ENCODE measurements at places on chromosomes 6 and 20.

DNA sequence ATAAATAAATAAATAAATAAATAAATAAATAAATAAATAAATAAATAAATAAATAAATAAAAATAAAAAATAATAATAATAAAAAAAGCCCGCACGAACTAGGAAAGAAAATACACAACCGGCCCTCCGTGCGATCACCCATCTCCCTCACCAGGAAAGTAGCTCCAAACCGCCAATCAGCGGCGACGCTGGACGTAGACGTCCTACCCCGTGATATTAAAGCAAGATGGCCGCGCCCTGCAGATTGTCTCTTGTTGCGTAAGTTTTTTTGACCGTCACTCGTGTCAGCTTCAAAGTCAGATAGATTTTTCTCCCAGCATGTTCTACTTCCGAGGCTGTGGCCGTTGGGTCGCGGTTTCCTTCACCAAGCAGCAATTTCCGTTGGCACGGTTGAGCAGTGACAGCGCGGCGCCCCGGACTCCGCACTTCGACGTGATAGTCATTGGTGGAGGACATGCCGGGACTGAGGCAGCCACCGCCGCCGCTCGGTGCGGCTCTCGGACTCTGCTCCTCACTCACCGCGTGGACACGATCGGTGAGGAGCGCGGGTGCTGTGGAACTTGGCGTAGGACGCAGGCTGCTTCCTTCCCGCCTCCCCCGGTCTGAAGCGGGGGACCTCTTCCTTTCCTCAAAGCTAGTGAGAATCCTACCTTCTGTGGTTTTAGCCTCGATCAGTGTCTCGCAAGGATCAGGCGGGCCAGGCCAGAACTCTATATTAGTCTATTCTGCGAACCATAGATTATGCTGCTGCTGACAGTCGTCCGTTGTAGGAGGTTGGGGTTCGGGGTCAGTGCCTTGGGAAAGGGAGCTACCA, at the start of gene MTO1:
Gene MTO1 (plus strand): TSS at position 201 of the 814 bp plus-strand sequence. CDS start 118 bp downstream, at position 319.
- peak; percentile 90 for DNase-seq

GRCh38 chr6:105459049-105459448, 56.2 kb upstream of the PREP start:
- no peak for DNase-seq

- no peak for DNase-seq
These were observed 164.2 kb downstream of the ADAT2 start for GRCh38 chr6:143286251-143286795.

DNA sequence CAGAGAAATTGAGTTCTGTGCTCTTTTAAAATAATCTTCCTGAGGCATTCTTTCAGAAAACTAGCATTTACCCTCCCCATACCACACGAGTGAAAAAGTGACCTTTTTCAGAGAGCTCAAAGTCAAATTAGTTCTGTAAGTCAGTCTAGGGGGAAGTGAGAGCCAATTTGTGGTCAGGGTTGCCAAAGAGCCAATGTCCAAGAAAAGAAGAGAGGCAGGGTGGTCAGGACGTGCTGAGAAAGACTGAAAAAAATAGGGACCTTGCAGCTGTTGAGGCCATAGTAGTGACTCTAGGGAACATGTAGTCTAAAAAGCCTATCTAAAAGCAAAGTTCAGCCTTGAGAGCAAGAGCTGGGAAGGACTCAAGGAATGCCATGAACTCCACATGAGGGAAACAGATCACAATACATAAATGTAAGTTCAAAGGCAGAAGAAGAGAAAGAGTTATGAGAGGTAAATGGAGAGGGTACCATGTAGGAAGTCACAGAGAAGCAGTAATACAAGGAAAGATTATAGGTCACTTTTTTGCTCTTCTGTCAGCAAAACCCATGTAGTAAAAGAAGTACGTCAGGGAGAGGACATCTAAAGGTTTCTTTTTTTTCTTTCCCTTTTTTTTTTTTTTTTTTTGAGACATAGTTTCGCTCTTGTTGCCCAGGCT, 565.1 kb upstream of the FLRT3 start:
- DNase-seq, result no peak

DNA sequence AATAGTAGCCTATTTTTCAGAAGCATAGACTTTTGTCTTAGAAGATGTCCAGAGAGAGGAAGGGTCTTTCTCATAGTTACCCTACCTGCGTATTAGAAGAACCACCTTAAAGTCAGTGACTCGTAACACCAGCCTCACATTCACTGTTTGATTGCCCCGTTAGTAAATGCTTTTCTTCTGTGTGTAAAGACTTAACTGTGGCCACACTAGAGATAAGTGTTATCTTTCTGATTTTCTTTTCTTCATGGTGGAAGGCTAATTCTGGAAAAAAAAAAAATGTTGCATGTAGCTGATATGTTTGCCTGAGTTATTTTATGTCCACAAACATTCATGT, 83.9 kb downstream of the SAMD3 start:
- no peak for DNase-seq

- peak; percentile 9 for DNase-seq
These were observed 634 bp downstream of the ITPA start for GRCh38 chr20:3209946-3210317.

- no peak for DNase-seq
These were observed 89.9 kb upstream of the NEDD9 start for GRCh38 chr6:11322252-11322885.

DNA sequence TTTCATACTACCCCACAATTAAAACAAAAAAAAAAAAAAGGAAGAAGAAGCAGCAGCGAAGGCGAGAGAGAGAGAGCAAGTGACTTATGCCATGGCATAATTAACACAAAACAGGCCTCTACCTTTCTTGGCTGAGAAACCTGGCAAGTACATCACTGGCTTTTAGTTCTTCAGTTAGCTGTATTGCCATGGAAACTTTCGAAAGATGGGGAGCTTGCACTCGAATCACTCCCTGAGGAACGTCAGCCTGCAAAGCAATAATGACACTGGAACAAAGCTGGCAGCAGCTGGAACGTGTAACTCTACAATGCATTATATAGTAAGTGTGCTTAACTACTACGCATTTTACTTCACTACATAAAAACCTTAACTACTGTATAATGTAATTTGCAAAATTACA, 126.1 kb downstream of the ARHGAP18 start:
- DNase-seq, result no peak

- DNase-seq, result no peak
These were observed 267.6 kb upstream of the FAM83B start for GRCh38 chr6:54579011-54579410.

- no peak for DNase-seq
These were observed 333.8 kb downstream of the TFAP2A start for GRCh38 chr6:10081075-10081474.

GRCh38 chr20:38050686-38051085, 17.1 kb downstream of the RPRD1B start:
- no peak for DNase-seq

GRCh38 chr6:4124351-4124750, 11.0 kb downstream of the ECI2 start:
- no peak for DNase-seq

- no peak for DNase-seq
These were observed 384.0 kb upstream of the SASH1 start for GRCh38 chr6:147958683-147959082.

- DNase-seq, result no peak
These were observed 88.6 kb downstream of the PPP1R14C start for GRCh38 chr6:150231525-150231850.

- no peak for DNase-seq
These were observed 1061.6 kb downstream of the HACE1 start for GRCh38 chr6:103798166-103798565.

- DNase-seq, result peak; percentile 84
These were observed 9.5 kb upstream of the HLA-DOA start for GRCh38 chr6:33018904-33019303.

- DNase-seq, result no peak
These were observed 41.9 kb upstream of the MRGBP start for GRCh38 chr20:62754122-62754990.

DNA sequence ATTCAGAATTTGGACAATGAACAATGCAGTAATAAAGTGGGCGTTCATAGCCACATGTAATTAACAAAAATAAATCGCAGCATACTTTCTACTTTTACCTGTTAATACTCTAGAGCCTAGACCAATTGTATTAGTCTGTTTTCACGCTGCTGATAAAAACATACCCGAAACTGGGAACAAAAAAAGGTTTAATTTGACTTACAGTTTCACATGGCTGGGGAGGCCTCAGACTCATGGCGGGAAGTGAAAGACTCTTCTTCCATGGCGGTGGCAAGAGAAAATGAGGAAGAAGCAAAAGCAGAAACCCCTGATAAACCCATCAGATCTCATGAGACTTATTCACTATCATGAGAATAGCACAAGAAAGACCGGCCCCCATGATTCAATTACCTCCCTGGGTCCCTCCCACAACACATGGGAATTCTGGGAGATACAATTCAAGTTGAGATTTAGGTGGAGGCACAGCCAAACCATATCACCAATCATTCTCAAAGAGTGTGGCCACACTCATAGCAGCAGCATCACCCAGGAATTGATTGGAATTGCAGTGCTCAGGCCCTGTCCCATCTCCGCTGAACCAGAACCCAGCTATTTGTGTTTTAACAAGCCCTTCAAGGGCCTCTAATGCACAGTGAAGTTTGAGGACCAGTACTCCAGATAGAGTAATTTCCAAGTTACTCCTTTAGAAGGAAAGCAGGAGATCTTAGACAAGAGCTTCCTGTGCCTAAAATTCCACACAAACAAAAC, 650.0 kb downstream of the KIF16B start:
- no peak for DNase-seq

GRCh38 chr6:331622-332521, 39.6 kb downstream of the DUSP22 start:
- no peak for DNase-seq

- no peak for DNase-seq
These were observed 318.2 kb downstream of the MAFB start for GRCh38 chr20:40370800-40371199.

GRCh38 chr6:130293800-130294199, 71.0 kb upstream of the SAMD3 start:
- no peak for DNase-seq

GRCh38 chr6:23081701-23082100, 512.3 kb downstream of the HDGFL1 start:
- DNase-seq, result no peak

DNA sequence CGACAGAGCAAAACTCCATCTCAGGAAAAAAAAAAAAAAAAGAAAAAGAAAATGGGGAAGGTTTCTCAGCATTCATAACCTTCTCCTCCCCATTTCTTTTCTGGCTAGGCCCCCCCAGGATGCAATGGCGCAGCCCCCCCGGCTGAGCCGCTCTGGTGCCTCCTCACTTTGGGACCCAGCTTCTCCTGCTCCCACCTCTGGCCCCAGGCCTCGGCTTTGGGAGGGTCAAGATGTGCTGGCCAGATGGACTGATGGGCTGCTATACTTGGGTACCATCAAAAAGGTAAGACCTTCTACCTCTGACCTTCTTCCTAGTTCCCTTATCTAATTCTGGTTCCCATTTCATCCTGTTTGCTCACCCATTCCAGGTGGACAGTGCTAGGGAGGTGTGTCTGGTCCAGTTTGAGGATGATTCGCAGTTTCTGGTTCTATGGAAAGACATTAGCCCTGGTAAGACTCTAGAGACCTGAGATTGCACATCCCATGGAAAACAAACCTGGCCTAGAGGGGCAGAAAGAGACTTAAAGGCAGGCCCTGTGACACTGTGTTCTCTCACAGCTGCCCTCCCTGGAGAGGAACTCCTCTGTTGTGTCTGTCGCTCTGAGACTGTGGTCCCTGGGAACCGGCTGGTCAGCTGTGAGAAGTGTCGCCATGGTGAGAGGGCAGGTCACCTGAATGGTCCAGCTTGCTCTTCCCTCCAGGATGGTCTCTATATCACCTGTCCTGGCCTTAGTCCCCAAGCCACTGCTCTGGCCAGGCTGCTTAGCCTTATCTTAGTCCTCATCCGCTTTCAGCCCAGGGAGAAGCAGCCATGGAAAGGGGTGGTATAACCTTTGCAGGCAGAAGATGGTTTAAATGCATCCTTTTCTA, 1.6 kb downstream of the PHF1 start:
- DNase-seq, result no peak

DNA sequence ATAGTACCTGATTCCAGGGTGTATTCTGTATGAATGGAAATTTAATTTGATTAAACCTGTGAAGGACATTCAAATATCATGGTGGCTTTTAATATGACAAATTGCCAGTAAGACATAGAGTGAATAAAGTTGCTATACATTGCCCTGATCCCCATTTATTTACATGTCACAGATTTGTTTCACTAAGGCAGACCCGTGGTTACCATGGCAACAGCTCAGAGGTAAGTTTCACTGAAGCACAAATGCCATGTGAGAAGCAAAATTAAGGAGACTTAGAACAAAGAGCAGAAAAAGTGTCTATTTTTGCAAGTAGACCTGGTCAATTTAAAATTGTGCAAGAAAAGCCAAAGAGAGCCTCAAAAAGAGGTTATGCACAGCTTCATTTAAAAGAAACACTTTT, 63.7 kb downstream of the PXDC1 start:
- DNase-seq, result no peak

DNA sequence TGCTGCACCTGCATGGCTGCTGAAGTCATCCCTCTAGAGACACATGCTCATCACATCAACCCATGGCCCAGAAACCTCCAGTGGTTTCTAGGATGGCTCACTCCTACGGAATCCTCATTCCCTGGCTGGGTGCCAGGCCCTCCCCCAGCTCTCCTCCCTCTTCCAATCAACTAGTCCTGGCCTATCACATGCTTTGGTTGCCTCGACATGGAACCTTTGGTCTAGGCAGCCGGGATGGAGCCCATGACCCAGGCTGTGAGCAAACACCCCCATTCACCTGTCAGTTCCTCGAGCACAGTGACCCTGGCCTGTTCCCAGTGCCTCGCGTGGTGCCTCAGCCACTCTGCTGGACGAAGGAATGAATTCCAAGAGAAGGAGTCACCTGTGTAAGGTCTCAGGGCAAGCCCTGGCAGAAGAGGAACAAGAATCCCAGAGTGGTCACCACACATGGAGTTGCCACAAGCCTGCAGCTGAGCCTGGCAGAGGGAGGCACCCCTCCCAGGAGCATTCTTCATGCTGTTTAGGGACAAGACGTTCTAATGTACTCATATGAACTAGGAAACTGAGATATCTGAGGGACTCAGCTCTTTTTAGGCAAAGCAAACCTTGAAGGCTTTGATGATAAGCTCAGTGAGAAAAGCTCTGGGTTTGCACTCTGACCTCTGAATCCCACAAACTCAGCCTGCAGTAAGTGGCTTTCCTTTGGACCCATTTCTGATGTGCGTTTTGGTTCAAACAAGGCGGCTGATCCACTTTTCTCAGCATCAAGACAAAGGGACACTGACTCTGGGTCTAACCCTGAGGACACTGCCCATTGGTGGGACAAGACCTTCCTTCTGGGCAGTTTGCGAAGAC, 40.2 kb downstream of the PPP1R3G start:
- DNase-seq, result no peak

GRCh38 chr6:71199736-71200135, 88.9 kb upstream of the OGFRL1 start:
- no peak for DNase-seq
